ENCODE measurements at places on chromosomes 6 and 20. TPM values are rescaled to one million over a fixed set of nuclear protein-coding genes. Genes with fewer than 3 reads are reported as not detected.

OGFRL1 gene
- 18.4 TPM for total RNA-seq

C6orf47 gene
- total RNA-seq: 25.5 TPM

SLC22A3 gene
- 118 TPM for total RNA-seq

- no peaks in the 10 kb centered on the region for H3K36me3 ChIP-seq
- no peaks in the 10 kb centered on the region for H3K27me3 ChIP-seq
- no peak overlapping the region for H3K27ac ChIP-seq
- H3K4me1 ChIP-seq: no peaks in the 10 kb centered on the region
- DNase-seq: no peak
Observed at GRCh38 chr6:56771189-56771588, 128.5 kb upstream of the DST start.

DNA sequence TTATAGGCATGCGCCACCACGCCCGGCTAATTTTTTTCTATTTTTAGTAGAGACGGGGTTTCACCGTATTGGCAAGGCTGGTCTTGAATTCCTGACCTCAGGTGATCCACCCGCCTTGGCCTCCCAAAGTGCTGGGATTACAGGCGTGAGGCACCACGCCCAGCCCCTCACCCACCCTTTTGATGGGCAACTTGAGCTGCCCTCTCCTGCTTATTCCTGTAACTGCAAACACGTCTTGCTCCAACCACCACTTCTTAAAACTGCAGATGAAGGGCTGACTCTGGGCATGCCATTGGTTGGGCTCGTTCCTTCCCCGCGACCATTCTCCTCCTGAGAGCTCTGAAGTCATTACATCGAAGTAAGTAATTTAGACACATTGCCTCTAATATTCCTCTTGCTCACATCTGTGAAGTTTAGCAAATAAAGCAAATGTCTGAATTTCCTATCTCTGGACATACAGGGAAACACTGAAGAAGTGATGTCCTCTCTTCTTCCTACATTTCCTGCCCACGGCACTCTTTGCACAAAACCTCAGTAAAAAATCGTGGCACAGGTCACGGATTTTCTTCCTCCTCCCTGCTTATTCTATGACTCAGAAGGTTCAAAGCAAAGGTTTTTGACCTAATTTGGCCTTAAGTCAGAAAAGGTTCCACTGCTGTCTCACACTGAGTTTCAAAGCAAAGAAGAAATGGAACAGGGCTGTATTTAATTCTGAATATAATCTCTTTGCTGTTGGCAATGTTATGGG, 117.5 kb downstream of the GMPR start:
- H3K27ac ChIP-seq: no peak overlapping the region
- no peaks in the 10 kb centered on the region for H3K4me1 ChIP-seq
- H3K36me3 ChIP-seq: no peaks in the 10 kb centered on the region
- DNase-seq: no peak
- no peaks in the 10 kb centered on the region for H3K27me3 ChIP-seq

- no peak overlapping the region for H3K4me3 ChIP-seq
- no peaks in the 10 kb centered on the region for H3K36me3 ChIP-seq
- H3K4me1 ChIP-seq: no peaks in the 10 kb centered on the region
- no peak overlapping the region for H3K27ac ChIP-seq
- no peak for DNase-seq
Observed at GRCh38 chr20:3133155-3133554, 26.5 kb downstream of the FASTKD5 start.

BPIFB4 gene
- total RNA-seq: not detected

RIPPLY2 gene
- not detected for total RNA-seq

GRCh38 chr20:63092660-63093215, 86.0 kb upstream of the BHLHE23 start:
- H3K36me3 ChIP-seq: no peaks in the 10 kb centered on the region
- no peak for DNase-seq
- H3K4me1 ChIP-seq: no peaks in the 10 kb centered on the region
- H3K4me3 ChIP-seq: no peak overlapping the region

GRCh38 chr6:22057962-22058361, 238.9 kb downstream of the PRL start:
- no peak overlapping the region for H3K27ac ChIP-seq
- H3K27me3 ChIP-seq: no peaks in the 10 kb centered on the region
- DNase-seq: no peak
- H3K36me3 ChIP-seq: no peaks in the 10 kb centered on the region
- no peaks in the 10 kb centered on the region for H3K4me1 ChIP-seq

PBX2 gene
- total RNA-seq: 102 TPM

- no peaks in the 10 kb centered on the region for H3K36me3 ChIP-seq
- no peak overlapping the region for H3K27ac ChIP-seq
- no peaks in the 10 kb centered on the region for H3K27me3 ChIP-seq
- no peak for DNase-seq
Observed at GRCh38 chr6:88708197-88708744, 255.1 kb downstream of the RNGTT start.

SPEF1 gene
- total RNA-seq: not detected

- H3K27me3 ChIP-seq: no peaks in the 10 kb centered on the region
- DNase-seq: peak; percentile 91
- H3K36me3 ChIP-seq: no peaks in the 10 kb centered on the region
- H3K4me1 ChIP-seq: peaks cover 15% of the 10 kb centered on the region
Observed at GRCh38 chr20:19964289-19965265, 52.6 kb upstream of the NAA20 start.

GRCh38 chr6:25215881-25216280, 63.3 kb upstream of the CARMIL1 start:
- no peaks in the 10 kb centered on the region for H3K4me1 ChIP-seq
- no peaks in the 10 kb centered on the region for H3K27me3 ChIP-seq
- H3K27ac ChIP-seq: no peak overlapping the region
- H3K4me3 ChIP-seq: no peak overlapping the region

SLC17A3 gene
- not detected for total RNA-seq

DNA sequence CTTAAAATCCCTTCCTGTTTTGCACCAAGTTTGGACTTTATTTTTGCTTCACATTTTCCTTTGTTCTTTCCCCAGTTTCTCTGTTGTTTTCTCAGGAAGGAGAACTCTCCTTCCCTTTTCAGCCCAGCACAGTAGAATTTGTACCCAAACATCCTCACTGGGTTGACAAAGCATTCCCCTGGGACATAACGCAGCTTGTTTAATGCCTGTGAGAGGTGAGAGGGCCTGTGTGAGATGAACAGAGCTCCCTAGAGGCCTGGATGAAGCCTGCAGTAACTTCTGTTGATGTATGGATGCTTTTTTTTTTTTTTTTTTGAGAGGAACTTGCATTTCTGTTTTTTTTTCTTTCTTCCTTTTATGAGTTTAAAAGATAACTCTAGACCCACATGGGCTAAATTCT, 104.9 kb upstream of the SLC22A23 start:
- no peak overlapping the region for H3K27ac ChIP-seq
- H3K36me3 ChIP-seq: no peaks in the 10 kb centered on the region
- DNase-seq: no peak
- no peaks in the 10 kb centered on the region for H3K27me3 ChIP-seq

- H3K27me3 ChIP-seq: no peaks in the 10 kb centered on the region
- no peak overlapping the region for H3K4me3 ChIP-seq
- DNase-seq: no peak
- H3K27ac ChIP-seq: no peak overlapping the region
- H3K4me1 ChIP-seq: peaks cover 4% of the 10 kb centered on the region
Observed at GRCh38 chr6:14596410-14596809, 478.8 kb downstream of the CD83 start.

DNA sequence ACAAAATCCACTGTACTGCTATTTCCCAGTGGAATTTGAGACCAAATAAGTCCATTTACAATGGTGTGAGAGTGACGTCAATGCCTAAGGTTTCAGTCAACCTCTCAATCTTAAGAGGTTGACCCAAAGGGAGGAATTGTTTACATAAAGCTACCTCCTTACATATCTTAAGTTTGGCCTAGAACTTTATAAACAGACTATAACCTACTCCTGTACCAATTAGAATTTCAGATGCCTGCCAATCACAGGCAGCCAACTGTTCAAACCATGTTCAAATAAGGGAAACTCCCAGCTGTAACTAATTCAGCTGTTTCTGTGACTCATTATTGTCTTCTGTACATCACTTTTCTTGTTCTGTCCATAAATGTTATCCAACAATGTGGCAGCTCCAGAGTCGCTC, 14.5 kb downstream of the LGSN start:
- no peaks in the 10 kb centered on the region for H3K27me3 ChIP-seq
- no peaks in the 10 kb centered on the region for H3K36me3 ChIP-seq
- H3K27ac ChIP-seq: no peak overlapping the region
- H3K4me3 ChIP-seq: no peak overlapping the region
- H3K4me1 ChIP-seq: no peaks in the 10 kb centered on the region

MDFI gene
- total RNA-seq: 31.8 TPM

DNA sequence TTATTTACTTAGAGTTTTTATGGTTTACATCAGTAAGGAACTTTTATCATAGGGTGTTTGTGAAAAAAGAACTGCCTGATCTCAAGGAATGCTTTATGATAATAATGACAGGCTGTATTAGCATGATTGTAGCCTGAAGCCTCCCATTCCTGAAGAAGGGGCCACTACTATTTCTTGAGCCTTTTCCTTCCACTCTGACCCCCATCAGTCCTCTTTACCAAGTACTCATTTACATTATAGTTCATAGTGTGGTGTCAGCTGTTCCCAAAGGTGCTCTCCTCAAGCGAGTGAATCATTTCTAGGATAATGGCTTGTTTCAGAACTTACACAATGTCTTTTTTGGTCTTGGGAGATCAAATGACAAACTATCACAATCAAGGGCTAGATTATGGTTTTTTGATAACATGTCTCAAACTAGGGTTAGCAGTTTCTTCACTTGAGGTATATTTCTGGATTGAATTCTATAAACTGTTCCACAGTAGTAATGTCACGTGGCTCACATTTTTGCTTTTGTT, 283.6 kb downstream of the CDKAL1 start:
- no peaks in the 10 kb centered on the region for H3K27me3 ChIP-seq
- no peaks in the 10 kb centered on the region for H3K4me1 ChIP-seq
- no peak for DNase-seq
- H3K4me3 ChIP-seq: no peak overlapping the region

SAPCD1 gene
- total RNA-seq: 15.7 TPM

GRCh38 chr6:20217324-20217855, 5.1 kb upstream of the MBOAT1 start:
- DNase-seq: no peak
- H3K36me3 ChIP-seq: no peaks in the 10 kb centered on the region
- H3K27ac ChIP-seq: no peak overlapping the region
- no peaks in the 10 kb centered on the region for H3K4me1 ChIP-seq
- no peak overlapping the region for H3K4me3 ChIP-seq

OR12D3 gene
- total RNA-seq: not detected

GRCh38 chr20:37288091-37288490, 1.4 kb upstream of the MANBAL start:
- no peaks in the 10 kb centered on the region for H3K27me3 ChIP-seq
- H3K4me1 ChIP-seq: no peaks in the 10 kb centered on the region
- no peak overlapping the region for H3K4me3 ChIP-seq
- H3K36me3 ChIP-seq: no peaks in the 10 kb centered on the region
- peak; percentile 84 for DNase-seq
- H3K27ac ChIP-seq: no peak overlapping the region

OPN5 gene
- 0.85 TPM for total RNA-seq

ACSS2 gene
- 37.4 TPM for total RNA-seq

DNA sequence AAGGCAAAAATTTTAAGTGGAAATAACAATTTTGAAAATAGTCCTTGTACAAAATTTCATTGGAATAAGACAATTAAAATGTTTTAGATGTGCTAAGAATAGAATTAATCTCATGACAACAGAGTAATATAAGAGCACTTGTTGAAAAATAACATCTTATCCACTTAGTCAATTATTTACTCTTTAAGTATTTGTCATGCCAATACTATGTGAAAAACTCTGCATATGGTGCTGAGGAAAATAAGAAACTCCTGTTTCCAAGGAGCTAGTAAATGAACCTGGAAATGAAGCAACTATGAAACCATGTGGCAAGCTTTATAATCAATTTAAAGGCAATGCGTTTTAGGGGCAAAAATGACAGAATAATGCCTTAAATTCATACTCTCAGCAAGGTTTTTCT, 42.7 kb upstream of the HCRTR2 start:
- H3K4me3 ChIP-seq: no peak overlapping the region
- H3K27me3 ChIP-seq: no peaks in the 10 kb centered on the region
- H3K4me1 ChIP-seq: no peaks in the 10 kb centered on the region
- H3K36me3 ChIP-seq: no peaks in the 10 kb centered on the region
- H3K27ac ChIP-seq: no peak overlapping the region

DNA sequence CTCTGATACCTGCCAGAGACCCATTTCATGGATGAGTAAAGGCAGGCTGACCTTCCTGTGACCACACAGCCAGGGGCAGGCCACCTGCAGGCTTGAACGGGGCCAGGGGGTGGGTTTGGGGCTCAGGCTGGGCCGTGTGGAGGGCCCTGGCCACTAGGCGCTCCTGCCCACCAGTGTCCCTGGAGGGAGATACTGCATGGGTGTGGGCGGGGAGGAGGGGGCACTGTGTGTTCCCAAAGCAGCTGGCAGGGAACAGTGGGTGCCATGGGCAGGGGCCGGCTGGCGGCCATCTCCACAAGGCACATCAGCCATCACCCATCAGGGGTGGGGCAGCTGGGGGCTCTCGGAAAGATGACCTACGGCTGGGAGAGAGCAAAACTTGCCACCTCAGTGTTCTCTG, 15.4 kb downstream of the SRC start:
- H3K27ac ChIP-seq: no peak overlapping the region
- no peak overlapping the region for H3K4me3 ChIP-seq
- no peak for DNase-seq
- no peaks in the 10 kb centered on the region for H3K36me3 ChIP-seq
- H3K27me3 ChIP-seq: no peaks in the 10 kb centered on the region

GRCh38 chr6:135815216-135815615, 36.3 kb upstream of the PDE7B start:
- no peaks in the 10 kb centered on the region for H3K4me1 ChIP-seq
- DNase-seq: no peak
- no peak overlapping the region for H3K4me3 ChIP-seq
- no peak overlapping the region for H3K27ac ChIP-seq
- H3K27me3 ChIP-seq: no peaks in the 10 kb centered on the region

DNA sequence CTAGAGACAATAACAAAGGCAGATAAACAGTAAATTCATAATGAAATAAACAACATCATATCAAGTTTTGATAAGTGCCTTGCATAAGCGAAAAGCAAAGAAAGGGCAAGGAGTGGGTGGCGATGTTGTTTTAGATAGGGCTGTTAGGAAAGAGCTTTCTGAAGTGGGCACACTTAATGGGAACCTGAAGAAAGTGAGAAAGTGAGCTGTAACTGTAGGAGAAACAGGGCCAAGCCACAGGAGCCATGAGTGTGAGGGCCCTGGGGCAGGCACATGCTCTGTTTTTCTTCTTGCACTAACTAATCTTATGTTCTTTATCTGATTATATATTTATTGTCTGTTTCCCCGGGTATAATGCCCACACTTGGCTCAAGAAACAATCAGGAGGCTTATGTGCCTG, 193.4 kb upstream of the SUPT3H start:
- DNase-seq: no peak
- H3K36me3 ChIP-seq: no peaks in the 10 kb centered on the region
- H3K27ac ChIP-seq: no peak overlapping the region
- no peak overlapping the region for H3K4me3 ChIP-seq
- no peaks in the 10 kb centered on the region for H3K4me1 ChIP-seq

Data from prostate gland (tissue), 2 donors.